ENCODE measurements at places on chromosomes 12 and 14.
A peak's percentile ranks its signal among the peaks of the same experiment; 100 is the strongest.

DNA sequence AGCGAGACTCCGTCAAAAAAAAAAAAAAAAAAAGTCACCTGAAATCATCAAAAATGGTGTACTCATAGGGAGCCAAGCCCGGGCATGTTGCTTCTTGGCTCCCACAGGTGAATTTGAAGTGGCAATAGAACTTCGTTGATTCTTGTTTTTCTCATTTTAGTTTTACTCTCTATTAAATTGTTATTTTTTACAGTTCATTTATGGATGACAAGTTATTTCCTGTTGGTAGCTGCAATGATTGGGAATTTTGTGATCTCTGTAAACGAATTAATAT is 1.3 kb downstream of the TM7SF3 start:
- DNase-seq, result no peak

DNA sequence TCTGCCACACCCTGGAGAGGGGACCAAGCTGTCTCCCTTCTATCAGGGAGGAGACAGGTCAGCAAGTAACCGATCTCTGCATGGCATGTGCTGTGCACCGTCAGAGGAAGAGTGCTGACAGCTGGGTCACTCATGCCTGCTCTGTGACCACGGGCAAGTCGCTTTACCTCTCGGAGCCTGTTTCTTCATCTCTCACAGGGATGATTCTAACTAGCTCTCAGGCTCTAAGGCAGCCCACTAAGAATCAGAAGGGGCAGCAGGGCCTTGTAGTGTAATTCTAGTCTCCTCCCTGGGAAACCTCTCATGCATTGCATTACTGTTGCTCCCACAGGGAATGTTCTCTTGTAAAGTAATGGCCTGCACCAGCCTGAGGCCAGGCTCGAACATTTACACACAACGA is 11.9 kb downstream of the CD9 start:
- DNase-seq, result no peak

DNA sequence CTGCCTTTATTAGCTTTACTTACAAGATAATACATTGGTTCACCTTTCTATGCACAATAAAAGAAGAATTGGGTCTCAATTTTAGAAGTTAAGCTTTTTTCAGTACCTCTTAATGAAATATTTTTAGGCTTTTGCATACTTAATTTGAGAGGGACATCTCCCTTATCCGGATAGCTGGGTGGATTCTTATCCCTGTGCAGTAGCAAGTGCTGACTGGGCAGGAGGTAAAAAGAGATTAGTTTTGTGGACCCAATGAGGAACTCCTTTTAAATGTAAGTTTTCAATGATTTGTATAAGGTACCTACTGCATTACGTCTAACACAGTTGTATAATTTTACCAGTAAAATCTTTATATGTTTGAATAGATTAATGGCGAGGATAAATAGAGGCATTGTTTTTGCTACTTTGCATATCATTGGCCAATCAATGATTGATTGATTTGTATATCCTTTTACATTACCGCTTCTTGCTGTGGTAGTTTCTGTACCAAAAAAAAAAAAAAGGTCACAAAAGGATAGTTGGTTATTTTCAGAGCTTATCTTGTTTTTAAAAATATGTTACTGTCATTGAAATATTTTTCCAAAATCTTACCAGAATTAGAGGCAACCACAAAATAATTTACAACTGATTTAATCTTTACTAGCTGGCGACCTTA is 2.2 kb downstream of the CPSF6 start:
- DNase-seq, result no peak

DNA sequence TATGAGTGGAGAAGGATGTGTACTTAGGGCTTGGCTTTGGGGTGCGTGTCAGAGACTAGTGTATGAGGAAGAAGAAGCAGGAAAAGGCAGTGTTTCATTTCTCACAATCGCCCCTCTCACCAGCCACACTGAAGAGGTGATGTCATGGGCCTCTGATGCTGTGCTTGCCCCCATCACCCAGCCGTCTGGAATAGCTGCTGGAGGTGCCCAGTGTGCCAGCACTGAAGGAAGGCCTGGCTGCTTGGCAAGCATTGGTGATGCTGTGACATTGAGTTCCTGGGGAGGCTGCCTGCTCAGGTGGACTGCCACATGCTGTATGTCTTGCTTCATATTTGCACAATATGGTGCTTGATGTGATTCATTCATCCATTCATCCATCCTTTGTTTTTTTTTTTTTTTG is 56.2 kb downstream of the CRADD start:
- DNase-seq, result no peak

DNA sequence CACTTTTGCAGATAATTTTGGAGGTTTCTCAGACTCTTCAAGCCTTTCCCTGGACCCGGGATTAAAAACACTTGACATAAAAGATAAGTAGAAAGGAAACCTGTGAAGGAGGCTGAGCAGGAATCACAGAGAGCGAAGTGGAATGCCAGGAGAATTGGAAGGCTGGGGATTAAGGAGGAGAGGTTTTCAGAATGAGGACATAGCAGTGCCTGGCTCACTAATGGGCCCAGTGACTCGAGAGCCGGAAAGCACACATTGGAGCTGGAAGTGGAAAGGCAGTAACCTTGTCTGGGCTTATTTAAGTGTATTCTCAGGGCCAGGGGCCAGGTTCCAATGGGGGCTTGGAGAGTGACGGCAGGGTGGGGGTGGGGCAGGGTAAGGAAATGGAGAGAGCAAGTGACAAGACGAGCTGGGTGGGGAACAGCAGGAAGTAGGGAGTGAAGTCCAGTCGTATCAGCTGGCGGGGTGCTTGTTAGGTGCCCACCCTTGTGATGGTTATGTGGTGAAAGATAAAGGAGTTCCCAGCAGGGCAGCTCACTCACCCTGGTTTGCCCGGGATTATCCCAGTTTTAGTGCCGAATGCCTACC is 13.1 kb downstream of the EVL start:
- no peak for DNase-seq

DNA sequence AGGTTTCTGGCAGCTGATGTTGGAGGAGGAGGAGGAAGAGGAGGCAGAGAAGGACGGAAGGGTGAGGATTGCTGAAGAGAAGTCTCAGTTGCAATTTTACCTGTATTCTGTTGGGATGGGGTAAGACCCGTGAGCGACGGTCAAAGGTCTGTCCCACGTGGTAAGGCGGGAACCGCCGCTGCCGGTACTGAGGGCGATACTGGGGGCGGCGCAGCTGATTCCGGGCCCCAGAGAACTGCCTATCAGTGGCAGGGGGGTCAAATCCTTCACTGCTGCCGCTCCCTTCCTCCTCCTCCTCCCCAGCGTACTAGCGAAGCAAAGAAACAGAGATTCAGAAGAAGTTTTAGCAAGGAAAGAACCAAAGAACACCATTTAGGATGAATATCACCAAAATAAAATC is 13.3 kb downstream of the YBX3 start:
- DNase-seq, result no peak

GRCh38 chr14:66432334-66432733 is 53.8 kb upstream of the CCDC196 start:
- no peak for DNase-seq

GRCh38 chr14:61438860-61439765 is 117.7 kb downstream of the PRKCH start:
- no peak for DNase-seq

DNA sequence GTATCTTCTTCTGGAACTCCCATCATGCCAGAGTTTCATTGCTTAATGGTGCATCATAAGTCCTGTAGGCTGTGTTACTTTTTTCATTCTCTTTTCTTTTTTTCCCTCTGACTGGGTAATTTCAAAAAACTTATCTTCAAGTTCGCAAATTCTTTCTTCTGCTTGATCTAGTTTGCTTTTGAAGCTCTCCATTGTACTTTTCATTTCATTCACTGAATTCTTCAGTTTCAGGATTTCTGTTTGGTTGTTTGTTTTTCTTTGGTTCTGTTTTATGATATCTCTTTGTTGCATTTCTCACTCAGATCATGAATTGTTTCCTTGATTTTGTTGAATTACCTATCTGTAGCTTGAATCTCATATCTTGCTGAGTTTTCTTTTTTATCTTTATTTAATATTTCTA is 83.3 kb upstream of the PRMT8 start:
- no peak for DNase-seq

GRCh38 chr14:67195279-67195678 is 6.0 kb downstream of the GARIN2 start:
- DNase-seq, result no peak

DNA sequence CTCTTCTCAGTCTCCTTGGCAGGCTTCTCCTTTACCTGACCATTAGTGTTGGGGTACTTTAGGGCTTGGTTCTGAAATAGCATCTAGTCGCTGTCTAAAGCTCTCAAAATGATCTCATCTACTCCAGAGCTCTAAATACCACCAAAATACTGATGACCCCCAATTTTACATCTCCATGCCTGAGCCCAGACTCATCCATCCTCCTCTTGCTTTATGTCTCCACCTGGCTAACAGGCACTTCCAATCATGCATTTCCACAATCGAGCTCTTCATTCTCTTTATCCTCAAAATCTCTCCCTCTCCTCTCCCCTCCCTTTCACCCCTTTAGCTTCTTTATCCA is 40.5 kb upstream of the PTGR2 start:
- no peak for DNase-seq

- no peak for DNase-seq
Observed at GRCh38 chr12:20625531-20625930, 69.6 kb upstream of the SLCO1C1 start.

- DNase-seq, result no peak
Observed at GRCh38 chr14:37865719-37866549, 270.5 kb downstream of the TTC6 start.

GRCh38 chr14:49550286-49551184 is 35.6 kb downstream of the RPS29 start:
- no peak for DNase-seq

- no peak for DNase-seq
Observed at GRCh38 chr12:46101485-46101869, 111.1 kb upstream of the SCAF11 start.

DNA sequence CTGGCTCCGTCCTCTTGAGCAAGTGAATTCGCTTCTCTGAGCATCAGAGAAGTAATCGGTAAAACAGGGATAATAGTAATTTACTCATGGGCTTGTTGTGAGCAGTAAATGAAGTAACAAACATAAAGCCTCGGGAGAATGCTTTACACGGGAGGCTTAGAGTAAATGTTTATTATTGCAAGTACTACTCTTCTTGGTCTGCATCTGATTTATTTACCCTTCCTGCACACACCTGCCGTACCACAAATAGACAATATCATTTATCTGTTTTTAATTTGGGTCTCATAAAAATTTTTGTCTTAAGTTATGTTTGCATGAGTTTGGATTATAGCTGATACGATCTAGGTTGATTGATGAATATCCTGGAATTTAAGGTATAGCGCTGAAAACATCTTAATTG is 7.8 kb upstream of the COL2A1 start:
- DNase-seq, result no peak

DNA sequence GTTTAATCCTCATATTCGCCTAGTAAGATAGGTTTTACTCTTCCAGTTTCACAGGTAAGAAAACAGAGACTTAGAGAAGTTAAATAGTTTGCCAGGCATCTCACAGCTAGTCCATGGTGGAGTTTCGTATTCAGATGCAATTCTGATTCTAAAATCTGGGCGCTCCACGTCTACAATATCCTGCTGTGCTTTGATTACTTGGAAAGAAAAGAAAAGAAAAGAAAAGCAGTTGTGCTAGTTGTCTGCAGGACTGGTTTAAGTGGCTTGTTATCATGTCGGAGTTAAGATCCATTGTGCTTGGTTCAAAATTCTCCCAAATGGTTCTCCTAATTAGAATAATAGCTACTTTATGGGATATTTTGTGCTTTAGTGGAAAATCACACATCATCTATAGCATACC is 18.6 kb downstream of the AKAP3 start:
- DNase-seq, result no peak

GRCh38 chr14:89701211-89702043 is 253.1 kb downstream of the EFCAB11 start:
- peak; percentile 47 for DNase-seq

DNA sequence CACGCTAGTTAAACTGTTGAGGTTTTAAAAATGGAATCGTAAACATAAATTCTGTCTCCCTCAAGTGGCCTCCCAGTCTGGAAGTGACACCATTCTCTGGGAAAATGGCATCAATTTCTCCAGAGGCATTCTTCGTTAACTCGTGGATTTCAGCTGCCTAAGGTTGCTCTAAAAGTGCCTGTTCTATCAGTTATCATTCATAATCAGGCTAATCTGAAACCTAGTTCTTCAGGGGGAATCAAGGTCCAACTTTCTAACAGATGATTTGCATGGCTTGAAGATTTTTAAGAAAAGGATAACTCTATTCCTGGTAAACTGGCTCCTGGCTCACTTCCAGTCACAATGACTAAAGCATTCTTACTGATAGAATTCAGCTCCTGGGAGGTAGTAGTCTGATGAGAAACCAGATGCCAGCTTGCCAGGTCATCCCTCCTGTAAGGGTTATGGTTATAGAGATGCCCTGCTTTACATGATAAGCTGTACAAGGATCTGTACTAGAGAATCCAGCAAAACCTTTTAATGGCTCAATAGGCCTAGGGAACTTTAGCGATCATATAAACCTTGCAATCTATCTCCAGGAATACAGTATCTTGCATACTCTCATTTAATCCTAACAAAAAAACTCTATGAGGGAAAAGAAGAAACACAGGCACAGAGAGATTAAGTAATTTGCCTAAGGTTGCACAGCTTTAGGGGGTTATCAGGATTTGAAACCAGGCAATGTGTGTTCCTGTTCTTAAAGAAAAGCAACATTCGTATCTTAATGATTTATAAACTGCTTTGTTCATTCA is 1.5 kb downstream of the L3HYPDH start:
- DNase-seq, result no peak

GRCh38 chr12:2857576-2857975 is 737 bp upstream of the TEX52 start:
- no peak for DNase-seq

DNA sequence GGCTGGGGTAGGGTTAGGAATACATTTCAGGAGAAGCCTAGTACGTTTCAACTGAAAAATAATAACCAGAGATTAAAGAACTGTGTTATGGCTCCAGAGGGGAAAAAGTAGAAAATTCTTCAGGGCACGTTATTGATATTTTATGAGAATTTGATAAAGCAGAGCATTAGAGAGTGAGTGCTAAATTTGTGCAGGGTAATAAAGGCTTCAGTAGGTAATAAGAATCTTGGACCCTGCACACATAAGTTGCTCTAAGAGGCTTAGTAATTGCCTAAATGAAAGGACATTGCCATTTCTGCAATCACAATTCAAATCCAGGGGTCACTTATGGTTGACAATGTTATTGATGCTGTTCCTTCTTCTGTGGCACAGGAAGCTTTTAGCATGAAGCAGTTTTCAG is 439.4 kb upstream of the DCN start:
- DNase-seq, result no peak

- no peak for DNase-seq
Observed at GRCh38 chr12:6790496-6791150, 1.3 kb downstream of the CD4 start.

DNA sequence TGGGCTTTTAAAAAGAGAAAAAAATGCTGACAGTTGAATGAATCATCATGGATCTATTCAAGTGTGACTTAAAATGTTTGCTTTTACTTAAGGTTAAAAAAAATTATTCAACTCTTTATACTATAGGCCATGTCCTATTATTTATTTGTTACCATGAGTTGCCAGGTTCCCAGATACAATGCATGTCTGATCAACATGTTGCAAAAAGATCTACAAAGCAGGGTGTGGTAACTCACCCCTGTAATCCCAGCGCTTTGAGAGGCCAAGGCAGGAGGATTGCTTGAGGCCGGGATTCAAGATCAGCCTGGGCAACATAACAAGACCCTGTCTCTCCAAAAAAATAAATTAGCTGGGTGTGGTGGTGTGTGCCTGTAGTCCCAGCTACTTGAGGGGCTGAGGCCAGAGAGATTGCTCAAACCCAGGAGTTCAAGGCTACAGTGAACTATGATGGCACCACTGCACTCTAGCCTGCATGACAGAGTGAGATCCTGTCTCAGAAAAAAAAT is 460.8 kb downstream of the BCAT1 start:
- DNase-seq, result no peak

- no peak for DNase-seq
Observed at GRCh38 chr12:122935318-122935717, 30.9 kb downstream of the ABCB9 start.

GRCh38 chr12:95996034-95996658 is at the start of gene HAL:
TSS of gene HAL (minus strand) at chr12:95996344. CDS start at chr12:95995910, 434 bp downstream.
- DNase-seq, result no peak
